MG63 (cell line): ENCODE measurements at places on chromosomes 7 and 10.
A peak's percentile ranks its signal among the peaks of the same experiment; 100 is the strongest.

DNA sequence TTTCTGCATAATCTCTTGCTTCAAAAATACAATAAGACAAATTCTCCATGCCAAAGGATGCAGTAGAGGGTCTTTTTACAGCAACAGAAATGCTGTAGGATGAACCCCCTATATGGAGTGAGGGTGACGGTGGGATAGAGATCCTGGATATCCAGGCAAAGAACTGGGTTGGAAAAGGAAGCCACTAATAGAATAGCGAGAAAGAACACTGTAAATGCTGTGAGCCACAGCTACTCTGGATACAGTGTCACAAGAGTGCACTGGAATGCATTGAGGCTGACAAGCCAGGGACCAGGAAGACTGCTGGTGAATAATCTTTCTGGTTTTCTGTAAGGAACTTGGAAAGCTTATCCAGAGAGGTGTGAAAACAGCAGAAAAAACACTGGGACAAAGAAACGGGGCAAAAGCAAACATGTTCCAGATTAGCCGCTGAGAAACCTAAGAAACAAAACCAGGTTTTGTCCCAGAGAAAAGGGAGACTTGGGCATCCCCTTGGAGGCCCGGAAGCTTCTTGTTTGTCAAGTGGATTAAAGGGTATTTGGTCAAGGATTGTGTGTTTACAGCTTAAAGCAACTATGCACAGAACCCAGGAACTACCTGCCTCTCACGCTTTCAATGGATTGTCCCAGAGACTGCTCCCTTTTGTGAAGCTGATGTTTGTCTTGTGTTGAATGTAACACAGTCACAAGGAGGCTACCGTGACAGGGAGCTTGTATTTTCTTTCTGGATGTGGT is 6.2 kb upstream of the MSMB start:
- no peak for DNase-seq

- DNase-seq, result no peak
These were observed 122.6 kb downstream of the KCND2 start for GRCh38 chr7:120395526-120396019.

GRCh38 chr10:128643658-128644057 is 517.4 kb upstream of the MKI67 start:
- DNase-seq, result no peak

GRCh38 chr10:76399226-76399625 is 967.8 kb downstream of the LRMDA start:
- DNase-seq, result no peak

DNA sequence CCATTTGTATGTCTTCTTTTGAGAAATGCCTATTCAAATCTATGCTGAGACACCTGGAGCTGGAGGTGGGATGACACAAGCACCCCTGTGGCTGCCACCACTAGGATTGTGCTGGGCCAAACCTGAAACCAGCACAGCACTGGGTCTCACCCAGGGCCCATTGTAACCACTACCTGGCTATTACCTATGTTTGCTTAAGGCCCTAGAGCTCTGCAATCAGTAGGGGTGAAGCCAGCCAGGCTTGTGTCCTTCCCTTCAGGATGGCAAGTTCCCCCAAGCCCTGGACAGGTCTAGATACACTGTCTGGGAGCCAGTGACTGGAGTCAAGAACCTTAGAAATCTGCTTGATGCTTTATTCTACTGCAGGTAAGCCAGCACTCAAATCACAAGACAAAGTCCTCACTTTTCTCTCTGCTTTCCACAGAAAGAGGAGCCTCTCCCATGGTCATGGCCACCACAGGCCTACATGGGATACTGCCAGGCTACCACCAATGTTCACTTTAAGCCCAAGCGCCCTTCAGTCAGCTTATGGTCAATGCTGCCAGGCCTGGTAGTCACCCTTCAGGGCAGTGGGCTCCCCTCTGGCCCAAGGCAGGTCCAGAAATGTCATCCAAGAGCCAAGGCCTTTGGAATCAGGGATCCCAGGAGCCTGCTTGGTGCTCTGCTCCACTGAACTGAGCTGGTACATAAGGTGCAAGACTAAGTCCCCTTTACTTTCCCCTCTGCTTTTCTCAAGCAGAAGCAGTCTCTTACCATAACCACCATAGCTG is 105.3 kb downstream of the BMS1 start:
- DNase-seq, result no peak

DNA sequence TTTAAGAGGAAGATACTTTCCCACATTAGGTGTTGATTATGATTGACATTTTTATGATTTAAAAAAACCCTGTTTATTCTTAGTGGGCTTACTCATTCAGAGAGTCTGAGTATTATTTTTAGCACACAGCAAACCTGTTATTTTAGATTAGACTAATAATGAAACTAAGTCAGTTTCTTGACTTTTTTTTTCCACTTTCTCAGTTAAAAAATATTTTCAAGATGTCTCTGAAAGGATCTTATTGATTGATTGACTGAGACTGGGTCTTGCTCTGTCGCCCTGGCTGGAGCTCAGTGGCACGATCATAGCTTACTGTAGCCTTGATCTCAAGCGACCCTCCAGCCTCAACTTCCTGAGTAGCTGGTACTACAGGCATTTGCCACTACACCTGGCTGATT is 20.4 kb upstream of the INPP5F start:
- no peak for DNase-seq

- no peak for DNase-seq
These were observed 11.3 kb upstream of the NEBL start for GRCh38 chr10:20908391-20908790.

DNA sequence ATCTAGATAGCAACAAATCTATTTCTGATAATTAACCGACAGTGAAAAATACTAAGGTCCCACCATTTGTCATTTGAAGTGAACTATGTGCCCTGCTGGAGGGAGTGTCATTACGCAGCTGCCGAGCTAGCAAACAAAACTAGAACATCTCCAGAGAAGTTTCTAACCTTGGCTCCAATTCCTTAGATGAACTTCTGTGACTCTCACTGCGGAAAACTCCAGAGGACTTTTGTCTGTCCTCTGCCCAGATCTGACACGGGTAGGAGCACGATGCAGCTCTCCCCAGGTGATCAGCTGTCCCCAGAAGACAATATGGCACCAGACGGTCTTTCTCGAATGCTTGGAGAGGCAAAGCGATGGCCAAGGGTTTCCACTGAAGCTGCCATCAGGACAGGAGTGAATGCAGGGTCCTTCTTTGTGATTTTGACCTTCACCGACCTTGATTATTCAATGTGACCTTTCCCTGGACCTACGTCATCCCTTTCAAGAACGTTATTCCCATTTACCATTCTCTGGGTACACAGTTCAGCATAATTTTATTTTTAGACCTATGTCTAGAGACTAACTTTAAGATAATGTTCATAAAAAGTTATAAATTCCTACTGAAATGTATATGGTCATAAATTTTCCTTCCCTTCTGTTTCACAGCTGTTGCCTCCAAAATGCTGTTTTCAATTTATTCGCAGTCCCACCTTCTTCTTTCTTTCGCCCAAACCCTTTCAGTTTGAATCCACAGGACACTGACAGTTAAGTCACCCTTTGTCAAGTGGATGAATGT is 116.7 kb upstream of the C7orf33 start:
- DNase-seq, result no peak

DNA sequence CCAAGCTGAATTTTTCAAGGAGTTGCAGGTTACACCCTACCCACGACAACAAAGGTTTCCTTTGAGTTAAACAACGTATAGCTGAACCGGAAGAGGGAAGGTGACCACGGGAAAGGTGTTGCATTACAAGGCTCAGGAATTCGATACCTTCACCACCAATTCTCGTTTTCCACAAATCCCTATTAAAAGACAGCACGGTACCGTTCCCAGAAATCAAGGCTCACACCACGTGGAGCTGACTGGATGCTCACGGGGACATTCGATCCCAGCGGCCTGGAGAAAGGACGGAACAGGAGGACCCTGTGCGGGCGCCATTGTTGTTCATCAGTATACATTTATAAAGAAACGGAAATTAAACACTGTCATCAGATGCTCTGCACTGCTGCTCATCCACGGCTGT is 56.4 kb downstream of the CTBP2 start:
- DNase-seq, result no peak

DNA sequence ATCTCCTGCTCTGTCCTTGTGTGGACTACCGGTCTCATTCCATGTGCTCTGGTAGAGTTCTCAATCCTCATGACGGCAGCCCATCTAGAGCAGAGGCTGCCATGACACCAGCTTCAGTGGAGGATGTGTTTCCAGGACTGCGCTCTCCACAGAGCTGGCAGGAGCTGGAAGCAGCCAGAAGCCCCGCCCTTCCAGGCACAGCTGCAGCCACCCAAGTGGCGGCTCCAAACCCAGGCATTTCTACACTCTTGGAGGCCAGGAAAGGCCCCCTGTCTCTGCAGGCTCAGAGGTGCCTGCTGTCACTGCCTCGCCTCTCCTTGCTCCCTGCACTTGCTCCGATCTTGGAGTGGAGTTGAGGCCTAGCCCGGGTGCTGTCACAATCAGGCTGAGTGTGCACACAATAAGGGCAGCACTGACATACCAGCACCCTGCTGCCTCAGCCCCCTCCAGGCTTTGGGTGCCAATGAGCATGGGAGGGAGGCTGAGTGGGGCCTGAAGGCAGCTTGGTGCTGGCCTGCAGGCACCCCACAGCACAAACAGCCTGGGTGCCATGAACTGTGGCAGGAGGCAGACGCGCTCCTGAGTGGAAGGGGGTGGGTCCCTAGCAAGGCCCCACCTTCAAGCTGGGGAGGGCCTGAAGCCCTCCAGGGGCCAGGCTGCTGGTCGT is 122.1 kb downstream of the LRRN3 start:
- DNase-seq, result no peak

- DNase-seq, result peak; percentile 4
These were observed 271.2 kb downstream of the MAGI2 start for GRCh38 chr7:79182283-79182682.

GRCh38 chr7:20233362-20233761 is 16.2 kb upstream of the MACC1 start:
- DNase-seq, result no peak

- no peak for DNase-seq
These were observed 593.6 kb downstream of the GRM8 start for GRCh38 chr7:126659124-126659523.

DNA sequence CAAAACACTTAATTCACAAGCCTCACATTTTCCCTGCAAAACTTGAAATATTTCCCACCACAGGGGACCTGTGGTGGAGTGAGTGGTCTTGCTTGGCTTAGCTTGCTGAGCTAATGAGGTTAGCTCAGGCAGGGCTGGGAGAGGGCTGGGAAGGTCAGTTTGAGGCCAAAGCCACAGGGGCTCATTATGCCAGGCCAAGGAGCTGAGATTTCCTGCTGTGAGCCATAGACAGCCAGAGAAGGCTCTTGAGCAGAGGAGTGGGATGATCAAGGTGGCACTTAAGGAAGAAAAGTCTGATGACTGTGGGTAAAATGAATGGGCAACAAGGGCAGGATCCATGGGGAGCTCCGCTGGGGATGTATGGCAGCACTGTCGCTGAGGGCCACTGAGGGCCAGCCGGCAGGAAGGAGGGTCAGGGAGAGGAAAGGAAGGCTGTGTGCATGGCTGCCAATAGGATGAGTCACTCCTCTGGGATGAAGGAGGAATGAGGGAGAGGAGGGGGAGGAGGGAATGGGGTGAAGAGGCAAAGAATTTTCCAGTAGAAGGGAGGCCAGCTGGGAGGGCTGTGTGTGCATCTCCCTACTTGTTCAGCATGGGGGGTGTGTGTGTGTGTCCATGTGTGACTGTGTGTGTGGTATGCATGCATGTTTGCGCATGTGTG is 18.7 kb upstream of the ZNF488 start:
- DNase-seq, result peak; percentile 91

DNA sequence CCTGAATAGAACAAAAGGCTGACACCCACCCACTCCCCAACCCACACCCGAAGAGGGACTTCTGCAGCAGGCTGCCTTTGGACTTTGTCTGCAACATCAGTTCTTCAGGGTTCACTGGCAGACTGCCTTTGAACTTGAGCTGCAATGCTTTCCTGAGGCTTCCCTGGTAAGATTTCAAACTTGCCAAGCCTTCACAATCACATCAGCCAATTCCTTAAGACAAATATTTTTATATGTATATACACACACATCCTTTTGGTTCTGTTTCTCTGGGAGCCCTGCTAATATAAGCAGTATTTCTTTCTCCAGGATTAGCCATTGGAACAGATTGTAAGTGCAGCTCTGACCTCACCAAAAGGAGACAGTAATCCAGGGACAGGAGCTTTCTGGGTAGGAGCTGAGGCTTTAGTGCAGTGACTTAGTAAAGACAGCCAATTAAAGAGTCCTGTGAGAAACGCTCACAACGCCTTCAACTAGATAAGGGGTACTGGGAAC is 55.6 kb upstream of the KMT2E start:
- DNase-seq, result peak; percentile 44

GRCh38 chr7:98206451-98207330 is 4.5 kb upstream of the BHLHA15 start:
- DNase-seq, result no peak

DNA sequence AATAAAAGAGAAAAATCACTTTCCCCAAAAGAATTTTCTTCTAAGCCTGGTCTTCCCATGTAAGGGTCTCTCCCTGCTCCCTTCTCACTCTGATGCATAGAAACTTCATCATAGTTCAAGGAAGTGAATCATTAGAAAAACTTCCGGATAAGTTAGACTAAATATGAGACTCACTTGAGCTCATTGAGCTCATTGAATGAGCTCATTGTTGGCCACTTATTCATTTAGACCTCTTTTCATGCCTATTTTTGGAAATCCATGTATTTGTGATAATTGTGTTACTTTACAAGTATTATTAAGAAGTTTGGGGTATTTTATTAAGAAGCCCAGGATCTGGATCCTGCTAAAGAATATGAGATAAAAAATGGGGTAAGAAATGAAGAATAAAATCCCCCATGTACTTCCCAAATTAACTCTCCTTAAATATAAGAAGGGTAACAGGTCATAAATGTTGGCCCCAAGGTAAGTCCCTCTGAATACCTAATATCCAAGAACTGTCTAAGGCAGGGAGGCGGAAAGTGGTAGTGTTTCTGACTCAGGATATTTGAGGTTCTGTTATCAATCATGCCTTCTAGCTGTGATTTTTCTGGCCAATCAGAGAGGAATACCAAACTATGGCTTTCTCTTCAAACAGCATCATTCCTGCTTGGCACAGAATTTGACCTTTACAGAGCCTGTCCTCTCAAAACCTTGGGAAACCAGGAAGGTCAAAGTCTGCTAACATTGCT is 236.5 kb upstream of the PTN start:
- no peak for DNase-seq

GRCh38 chr10:43817368-43817767 is 168.7 kb upstream of the ZNF32 start:
- no peak for DNase-seq

DNA sequence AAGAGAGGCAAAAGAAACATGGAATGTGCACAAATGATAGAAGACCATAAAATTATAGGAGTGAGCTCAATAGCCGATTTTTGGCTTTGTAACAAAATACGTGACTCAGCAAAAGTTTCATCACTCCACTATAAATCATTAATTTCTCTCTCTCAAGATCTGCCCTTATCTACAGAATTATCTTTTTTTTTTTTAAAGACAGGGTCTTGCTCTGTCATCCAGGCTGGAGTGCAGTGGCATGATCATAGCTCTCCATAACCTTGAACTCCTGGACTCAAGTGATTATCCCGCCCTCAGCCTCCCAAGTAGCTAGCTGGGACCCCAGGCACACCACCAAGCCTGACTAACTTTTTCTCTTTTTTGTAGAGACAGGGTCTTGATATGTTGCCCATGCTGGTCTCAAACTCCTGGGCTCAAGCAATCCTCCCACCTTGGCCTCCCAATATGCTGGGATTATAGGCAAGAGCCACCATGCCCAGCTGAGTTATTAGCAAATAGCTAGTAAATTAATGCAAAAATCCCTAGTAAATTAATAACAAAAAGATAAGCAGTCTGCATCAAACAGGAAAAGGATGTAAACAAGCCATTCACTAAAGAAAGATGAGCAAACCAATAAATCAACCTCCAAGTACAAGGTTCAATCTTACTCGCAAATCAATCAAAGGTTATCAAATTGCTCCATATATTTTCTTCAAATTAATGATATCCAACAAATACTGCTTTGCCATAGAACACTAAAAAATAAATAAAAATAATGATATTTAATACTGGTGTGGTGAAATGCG is 450.7 kb downstream of the PARD3 start:
- DNase-seq, result no peak
